Activated T-cell treated with anti-CD3 and anti-CD28 coated beads for 24 hours (primary cell): ENCODE measurements at places on chromosomes 7 and 10.

- no peak for DNase-seq
Measured at GRCh38 chr7:55307123-55307916, 57.8 kb upstream of the LANCL2 start.

DNA sequence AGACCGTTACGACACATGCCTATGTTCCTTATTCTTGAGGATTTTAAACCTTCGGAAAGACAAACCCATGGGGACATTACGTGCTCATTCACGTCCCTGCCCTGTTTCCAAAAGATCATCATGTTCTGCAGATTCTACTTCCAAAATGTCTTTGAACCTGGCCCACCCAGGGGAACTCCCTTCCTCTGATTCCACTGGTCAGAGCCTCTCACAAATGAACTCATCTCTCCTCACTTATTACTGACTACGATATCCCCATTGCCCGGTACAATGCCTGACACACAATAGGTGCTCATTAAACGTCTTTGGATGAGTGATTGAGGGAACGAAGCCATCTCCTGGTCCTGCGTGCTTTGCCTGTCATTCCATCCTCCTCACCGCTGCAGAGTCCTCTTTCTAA is 168.3 kb upstream of the RNF32 start:
- no peak for DNase-seq

- no peak for DNase-seq
Measured at GRCh38 chr7:79692015-79692414, 238.5 kb upstream of the MAGI2 start.

DNA sequence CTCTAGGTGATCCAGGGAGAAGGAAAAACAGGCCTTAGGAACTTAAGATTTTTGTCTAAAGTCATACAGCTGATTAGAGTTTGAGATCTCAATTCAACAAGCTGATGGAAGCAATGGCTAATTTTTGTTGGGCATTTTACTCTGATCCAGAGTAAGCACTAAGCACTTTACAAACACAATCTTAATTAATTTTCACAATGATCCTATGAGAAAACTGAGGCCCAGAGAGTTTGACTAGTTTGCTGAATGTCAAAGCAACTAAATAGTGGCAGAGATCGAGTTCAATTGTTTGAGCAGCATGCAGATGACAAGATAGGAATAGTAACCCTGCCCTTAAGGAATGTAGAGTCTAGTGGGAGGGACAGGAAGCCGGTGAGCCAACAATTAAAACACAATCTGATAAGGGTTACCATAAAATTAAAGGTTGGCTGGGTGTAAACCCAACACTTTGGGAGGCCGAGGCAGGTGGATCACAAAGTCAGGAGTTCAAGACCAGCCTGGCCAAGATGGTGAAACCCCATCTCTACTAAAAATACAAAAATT is 13.5 kb upstream of the RPEL1 start:
- no peak for DNase-seq

GRCh38 chr7:6403907-6404306 is 43.8 kb downstream of the DAGLB start:
- DNase-seq: no peak

- no peak for DNase-seq
Measured at GRCh38 chr10:2488446-2489005, 578.8 kb upstream of the PFKP start.

DNA sequence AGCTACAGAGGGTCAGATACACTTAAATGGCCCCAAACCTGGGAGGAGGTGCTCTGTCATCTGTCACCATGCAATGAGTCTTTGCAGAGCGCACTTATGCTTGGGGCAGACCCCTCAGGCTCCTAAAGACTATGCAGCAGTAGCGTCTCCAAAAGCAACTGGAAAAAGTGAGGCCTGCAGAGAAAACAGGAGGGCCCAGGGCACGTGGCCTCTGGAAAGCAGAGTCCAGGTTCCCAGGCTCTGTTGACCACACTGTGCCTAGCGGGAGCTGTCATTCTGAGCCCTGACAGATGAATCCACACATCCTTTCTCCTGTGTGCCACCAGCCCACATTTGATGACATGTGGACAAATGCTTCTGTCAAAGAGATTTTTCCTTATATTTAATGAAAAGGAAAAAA is 66.4 kb downstream of the MINDY4 start:
- no peak for DNase-seq

- no peak for DNase-seq
Measured at GRCh38 chr10:52677086-52677485, 95.5 kb downstream of the MBL2 start.

- no peak for DNase-seq
Measured at GRCh38 chr7:21829731-21830130, 116.0 kb downstream of the CDCA7L start.

- no peak for DNase-seq
Measured at GRCh38 chr7:42144604-42145003, 92.4 kb downstream of the GLI3 start.

DNA sequence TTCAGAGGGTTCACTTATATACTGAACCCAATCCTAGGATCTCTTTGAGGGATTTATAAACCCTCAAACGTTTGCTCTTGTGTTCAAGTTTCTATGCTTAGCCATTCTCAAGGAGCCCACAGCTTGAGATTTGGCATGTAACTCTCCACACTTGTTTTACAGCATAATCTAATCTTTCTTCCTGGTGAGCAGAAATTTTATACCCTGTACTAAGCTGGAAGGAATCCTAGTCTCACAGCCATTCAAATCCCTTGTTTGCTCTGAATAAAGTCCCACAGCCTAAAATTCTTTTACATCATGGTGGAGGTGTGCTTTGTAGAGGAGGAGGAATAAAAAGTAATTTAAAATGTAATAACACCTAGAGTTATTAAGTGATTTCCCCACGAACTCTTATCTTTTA is 5.3 kb upstream of the AGR2 start:
- DNase-seq: no peak

- no peak for DNase-seq
Measured at GRCh38 chr7:1811850-1812508, 141.9 kb downstream of the ELFN1 start.

- no peak for DNase-seq
Measured at GRCh38 chr7:96331233-96331632, 9.3 kb upstream of the SLC25A13 start.

DNA sequence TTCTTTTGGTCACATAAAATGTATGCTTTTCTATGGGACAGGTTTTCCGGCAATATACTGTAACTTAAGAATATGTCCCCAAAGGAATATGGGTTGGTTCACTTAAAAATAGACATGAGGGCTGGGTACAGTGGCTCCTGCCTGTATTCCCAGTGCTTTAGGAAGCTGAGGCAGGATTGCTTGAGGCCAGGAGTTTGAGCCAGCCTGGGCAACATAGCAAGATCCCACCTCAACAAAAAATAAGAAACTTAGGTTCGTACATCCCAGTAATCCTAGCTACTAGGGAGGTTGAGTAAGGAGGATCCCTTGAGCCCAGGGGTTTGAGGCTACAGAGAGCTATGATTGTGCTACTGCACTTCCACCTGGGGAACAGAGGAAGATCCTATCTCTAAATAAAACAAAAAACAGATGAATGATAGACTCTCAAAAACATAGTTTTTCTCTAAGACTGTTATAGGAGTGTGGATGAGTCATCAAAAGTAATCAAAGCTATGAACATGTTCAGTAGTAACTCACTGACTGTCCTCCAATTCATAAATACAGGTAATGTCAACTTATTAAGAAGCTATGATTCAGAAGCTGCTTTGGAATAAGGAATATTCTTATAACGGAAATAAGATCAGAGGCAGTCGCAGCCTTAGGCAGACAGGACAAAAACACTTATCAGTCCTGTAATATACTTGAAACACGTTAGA is 2.6 kb upstream of the SEC31B start:
- DNase-seq: no peak

- peak; percentile 10 for DNase-seq
Measured at GRCh38 chr7:116802746-116803152, 59.6 kb upstream of the CAPZA2 start.

- no peak for DNase-seq
Measured at GRCh38 chr7:22799633-22800032, 23.0 kb downstream of the TOMM7 start.

- no peak for DNase-seq
Measured at GRCh38 chr7:44561962-44562621, 11.6 kb downstream of the DDX56 start.

DNA sequence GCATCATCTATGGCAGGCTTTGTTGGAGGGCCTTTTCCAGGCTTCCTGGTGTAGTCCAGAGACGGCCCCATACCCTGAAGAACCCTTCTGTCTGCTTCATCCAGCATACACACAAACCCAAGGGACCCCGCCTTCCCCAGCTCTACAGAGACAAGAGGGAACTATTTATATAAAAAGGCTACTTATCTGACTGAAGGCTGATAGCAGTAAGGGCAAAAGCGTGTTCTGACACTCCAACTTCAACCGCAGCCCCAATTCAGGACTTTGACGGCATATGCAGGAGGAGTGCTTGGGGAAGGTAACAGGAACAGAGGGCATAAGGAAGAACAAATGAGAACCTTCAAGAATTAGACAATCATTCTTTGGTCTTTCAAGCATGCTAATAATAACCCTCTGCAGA is 21.0 kb downstream of the GNA12 start:
- DNase-seq: no peak

GRCh38 chr10:114305521-114305925 is 66.5 kb downstream of the VWA2 start:
- no peak for DNase-seq

DNA sequence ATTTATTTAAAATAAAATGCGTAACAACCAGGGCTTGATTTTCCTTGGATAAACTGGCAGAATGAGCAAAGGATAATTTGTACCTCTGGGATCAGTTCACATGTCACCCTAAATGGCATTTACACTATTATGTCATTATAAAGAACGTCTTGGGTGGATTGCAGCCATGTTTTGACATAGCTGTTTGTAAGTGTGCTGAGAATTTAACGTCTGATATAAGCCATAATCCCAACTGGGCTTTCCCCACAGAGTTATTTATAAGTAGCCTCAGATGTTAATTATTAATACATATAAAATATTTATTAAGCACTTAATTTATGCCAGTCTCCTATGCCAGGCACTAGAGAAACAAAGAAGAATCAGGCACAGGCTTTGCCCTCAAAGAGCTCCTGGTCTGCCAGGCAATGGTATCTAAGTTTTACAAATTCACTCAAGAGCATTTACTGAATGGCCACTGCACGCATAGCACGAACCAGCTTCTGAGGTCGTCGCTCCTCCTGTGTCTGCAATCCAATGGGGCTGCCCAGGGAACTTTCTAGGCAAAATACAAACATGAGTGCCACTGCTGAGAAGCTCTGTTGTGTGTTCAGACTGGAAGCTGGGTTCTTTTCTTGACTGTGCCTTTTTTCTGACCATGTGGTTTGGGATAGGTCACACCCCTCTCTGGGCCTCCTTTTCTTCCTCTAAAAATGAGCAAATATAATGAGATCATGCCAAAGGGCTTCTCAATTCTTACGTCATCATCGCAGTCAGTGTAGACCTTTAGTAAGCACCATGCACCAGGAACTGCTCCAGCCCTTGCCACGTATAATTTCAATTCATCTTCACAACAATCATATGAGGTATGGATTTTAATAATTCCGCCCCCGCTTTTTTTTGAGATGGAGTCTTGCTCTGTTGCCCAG is 11.3 kb upstream of the CTBP2 start:
- no peak for DNase-seq

DNA sequence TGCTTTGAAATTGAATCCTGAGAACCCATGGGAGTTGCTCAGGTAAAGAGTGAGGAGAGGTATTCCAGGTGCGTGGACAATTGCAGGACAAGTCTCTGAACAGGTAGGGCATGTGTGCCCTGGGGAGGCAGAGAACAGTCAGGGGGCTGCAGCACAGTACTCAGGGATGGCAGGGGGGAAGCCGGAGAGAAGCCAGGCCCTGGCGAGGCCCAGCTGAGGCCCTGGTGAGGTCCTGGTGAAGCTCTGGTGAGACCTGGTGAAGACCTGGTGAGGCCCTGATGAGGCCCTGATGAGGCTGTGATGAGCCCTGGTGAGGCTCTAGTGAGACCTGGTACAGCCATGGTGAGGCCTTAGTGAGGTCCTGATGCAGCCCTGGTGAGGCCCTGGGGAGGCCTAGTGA is 155.5 kb upstream of the GDF10 start:
- no peak for DNase-seq

- no peak for DNase-seq
Measured at GRCh38 chr7:55557666-55558188, 14.6 kb downstream of the VOPP1 start.

GRCh38 chr7:80463272-80463920 is 48.5 kb downstream of the GNAT3 start:
- DNase-seq: no peak

DNA sequence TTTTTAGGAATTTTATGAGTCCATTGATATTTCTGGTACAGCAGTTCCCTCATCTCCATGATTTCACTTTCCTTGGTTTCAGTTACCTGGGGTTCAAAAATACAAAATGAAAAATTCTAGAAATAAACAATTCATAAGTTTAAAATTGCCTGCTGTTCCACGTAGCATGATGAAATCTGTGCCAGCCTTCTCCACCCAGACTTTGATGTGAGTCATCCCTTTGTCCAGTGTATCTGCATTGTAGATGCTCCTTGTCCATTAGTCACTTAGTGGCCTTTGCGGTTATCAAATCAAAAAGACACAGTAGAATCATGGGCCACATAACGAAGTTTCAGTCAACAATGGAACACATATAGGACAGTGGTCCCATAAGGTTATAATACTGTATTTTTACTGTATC is 286.9 kb downstream of the PTEN start:
- DNase-seq: no peak

DNA sequence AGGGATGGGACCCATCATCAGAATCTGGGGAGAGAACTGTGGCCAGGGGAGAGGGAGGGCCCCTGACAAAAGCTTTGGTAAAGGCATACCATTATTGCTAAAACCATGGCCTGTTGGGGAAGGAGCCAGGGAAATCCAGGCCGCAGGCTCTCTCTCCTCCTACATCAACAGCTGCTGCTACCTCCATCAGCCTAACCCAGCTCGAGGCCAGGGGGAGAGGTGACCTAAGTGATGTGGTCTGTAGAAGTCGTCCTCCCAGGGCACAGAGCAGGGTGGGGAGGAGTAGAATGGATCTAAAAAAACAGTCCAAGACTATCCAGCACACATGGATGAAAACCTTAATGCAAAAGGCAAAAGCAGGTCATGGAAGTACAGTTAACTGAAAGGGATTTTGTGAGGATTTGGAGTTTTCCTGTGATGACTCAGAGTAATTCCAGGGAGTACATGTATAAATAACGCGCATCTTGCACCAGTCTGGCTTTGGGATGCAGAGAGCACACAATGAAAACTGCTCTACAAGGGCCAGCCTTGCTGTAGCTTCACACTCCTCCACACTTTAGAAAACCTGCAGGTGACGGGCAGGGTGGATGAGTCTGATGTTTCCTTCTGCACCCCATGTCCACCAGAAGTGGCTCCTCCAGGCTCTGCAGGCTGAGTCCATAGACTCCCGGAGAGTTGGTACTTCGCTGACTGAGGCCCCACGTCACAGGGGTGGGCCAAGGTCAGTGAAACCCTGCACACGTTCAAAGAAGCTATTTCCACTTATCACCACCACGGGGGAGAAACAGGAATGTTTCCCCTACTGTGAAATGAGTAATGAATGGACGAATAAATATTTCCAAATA is 38.5 kb upstream of the MSMB start:
- DNase-seq: no peak
